ENCODE measurements at places on chromosomes 1 and 21.

- no peak for DNase-seq
These were observed 25.5 kb upstream of the PSMG1 start for GRCh38 chr21:39208624-39209333.

GRCh38 chr1:36328713-36329112, 5.3 kb upstream of the EVA1B start:
- DNase-seq = no peak

DNA sequence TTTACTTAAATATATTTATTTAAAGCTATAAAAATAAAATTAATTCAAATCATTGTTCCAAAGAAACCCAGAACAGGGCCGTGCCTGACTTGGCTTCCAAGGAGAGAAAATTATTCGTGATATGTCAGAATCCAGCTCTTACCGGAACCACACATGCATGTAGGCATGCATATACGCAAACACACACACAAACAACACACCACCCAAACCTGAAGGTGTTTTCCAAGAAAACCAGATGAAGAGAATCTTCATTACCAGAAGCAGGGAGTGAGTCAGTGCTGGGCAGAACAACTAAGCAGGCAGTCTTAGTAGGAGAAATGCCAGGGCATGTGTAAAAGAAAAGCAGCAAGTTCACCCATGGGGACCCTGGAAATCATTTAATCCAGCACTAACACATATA, 432.0 kb upstream of the BEND5 start:
- DNase-seq = no peak

- DNase-seq = no peak
These were observed 237.3 kb downstream of the RHOU start for GRCh38 chr1:228972576-228972975.

DNA sequence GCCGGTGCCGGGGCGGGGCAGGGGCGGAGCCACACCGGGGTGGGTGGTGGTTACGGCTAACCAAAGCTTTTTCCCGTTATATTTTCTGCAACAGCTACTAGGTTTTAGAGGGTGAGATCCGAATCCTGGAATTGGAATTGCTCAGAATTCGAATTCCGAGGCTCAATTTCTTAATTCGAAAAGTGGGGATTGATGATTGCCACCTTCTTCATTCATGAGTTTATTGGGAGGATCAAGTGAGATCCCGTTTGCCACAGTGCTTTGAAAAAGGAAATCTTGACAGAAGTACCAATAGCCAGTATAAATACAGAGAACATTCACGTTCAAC, 207 bp upstream of the SVBP start:
- no peak for DNase-seq

- no peak for DNase-seq
These were observed 108.2 kb downstream of the LTN1 start for GRCh38 chr21:28884481-28884880.

DNA sequence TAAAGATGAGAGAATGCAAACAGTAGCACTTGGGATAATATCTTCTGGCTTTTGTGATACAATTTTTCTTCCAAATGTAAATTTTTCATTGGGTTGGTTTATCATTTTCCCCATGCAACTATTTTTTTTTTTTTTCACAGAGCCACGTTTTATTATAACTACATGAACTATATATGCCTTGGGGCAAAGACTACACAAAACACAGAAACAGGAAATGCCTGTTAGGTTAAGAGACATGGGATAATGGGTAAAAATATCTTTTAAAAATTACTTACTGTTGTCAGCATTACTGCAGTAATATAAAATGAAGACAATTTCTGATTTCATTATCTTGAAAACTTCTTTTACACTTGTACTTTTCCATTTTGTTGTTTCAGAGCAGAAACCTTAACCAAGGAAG, 74.6 kb downstream of the DISP1 start:
- no peak for DNase-seq

- peak; percentile 71 for DNase-seq
These were observed 134.0 kb upstream of the BARHL2 start for GRCh38 chr1:90850898-90851710.

DNA sequence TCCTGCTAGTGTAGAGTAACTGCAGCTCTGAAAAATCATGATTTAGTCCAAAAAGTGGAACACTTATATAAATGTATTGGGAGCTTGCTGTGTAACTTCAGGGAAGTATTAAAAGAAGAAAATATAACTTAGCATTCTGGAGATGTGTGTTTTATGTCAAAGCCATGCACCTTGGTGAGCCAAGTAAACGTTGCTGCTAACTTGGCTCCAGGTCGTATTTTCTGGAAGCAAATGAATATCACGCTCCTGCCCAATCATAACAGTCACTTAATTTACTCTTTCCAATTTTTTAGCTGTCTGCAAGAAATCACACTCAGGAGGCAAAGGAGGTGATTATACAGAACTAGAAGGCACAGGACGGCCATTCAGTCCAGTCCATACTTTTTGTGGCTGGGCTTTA, 61.1 kb downstream of the DOP1B start:
- DNase-seq = no peak

DNA sequence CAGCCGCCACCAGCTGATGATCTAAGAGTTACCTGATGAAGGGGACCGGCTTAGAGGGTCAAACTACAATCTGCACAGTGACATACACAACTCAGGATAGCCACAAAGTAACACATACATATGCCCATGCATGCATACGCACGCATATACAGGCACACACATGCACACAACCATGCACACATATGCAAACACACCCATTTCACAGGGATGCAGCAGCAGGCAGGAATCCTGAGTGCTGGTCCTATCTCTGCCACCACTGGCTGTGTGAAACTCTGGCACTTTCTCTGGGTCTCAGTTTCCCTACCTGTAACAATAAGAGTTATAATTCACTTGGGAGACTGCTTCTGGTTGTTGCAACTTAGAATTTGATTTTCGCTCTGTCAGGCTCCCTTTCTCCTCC, 520.2 kb downstream of the PTPRU start:
- DNase-seq = no peak

DNA sequence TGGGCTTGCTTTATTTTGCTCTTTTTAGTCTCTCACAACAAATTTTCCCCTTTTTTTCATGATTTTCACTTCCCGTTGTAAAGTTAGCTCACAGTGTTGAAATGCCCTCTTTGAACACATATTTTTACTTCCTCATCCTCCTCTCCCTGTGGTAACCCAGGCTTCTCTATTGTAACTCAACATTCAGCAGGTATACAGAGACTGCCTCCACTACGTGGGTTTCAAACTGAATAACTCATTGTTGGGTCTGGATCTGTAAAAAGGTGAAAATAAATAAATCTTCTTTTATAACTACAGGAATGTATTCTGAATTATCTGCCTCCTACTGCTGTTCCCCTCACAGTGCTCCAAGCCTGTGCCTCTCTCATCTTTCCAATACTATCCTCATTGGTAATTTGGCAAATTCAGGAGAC, 166.4 kb downstream of the RUNX1 start:
- no peak for DNase-seq

All from GM12892 (cell line).